ENCODE measurements at places on chromosomes 7 and 10.

DNA sequence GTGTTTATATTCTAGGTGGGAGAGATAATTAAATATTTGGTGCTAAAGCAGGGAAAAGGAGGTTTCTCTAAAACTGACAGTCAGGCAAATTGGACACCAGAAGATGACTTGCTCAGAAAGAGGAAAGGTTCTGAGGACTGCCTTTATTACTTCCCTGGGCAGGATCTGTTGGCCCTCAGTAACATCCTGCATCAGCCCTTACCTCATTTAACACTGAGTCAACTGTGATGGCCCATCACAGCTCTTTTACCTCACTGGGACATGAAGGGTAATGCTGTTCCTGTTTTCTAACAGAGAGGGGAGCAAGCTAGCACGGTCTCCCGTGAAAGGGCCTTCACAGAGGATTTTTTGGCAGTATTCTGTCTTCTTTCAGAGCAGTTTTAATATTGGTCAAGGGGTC, 12.0 kb downstream of the PPP1R17 start:
- no peaks in the 10 kb centered on the region for H3K27me3 ChIP-seq
- no peak overlapping the region for H3K4me3 ChIP-seq
- no peaks in the 10 kb centered on the region for H3K36me3 ChIP-seq
- no peaks in the 10 kb centered on the region for H3K4me1 ChIP-seq
- H3K27ac ChIP-seq = no peak overlapping the region
- DNase-seq = no peak

- no peak overlapping the region for H3K27ac ChIP-seq
- no peak for DNase-seq
- no peaks in the 10 kb centered on the region for H3K36me3 ChIP-seq
- H3K4me3 ChIP-seq = no peak overlapping the region
Observed at GRCh38 chr10:31014161-31014875, 17.3 kb downstream of the ZNF438 start.

DNA sequence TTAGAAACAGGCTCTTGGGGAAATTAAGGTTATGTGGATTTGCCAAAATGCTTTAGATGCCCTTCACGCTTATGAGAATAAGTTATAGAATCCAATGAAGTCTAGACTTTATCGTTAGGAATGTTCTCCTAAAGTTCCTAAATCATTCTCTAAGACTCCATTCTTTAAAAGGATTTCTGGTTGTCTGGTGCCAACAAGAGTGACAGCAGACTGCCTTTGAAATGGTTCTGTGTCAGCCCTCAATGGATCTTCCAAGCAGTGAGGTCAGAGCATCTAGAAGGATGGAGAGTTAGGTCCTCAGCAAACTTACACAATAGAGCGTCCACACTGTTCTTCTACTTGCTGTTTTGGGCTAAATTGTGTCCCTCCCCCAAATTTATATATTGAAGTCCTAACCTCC, 473.3 kb downstream of the GATA3 start:
- DNase-seq = no peak
- H3K36me3 ChIP-seq = no peaks in the 10 kb centered on the region
- no peak overlapping the region for H3K4me3 ChIP-seq
- H3K27ac ChIP-seq = no peak overlapping the region
- no peaks in the 10 kb centered on the region for H3K4me1 ChIP-seq
- peaks cover 3% of the 10 kb centered on the region for H3K27me3 ChIP-seq

- no peak overlapping the region for H3K4me3 ChIP-seq
- H3K27me3 ChIP-seq = no peaks in the 10 kb centered on the region
Observed at GRCh38 chr10:33506391-33506790, 171.9 kb upstream of the NRP1 start.

GRCh38 chr7:104943502-104944343, 70.3 kb upstream of the KMT2E start:
- peaks cover 42% of the 10 kb centered on the region for H3K4me1 ChIP-seq
- peak overlapping the region; percentile 97 for H3K27ac ChIP-seq
- H3K4me3 ChIP-seq = peak overlapping the region; percentile 9
- no peaks in the 10 kb centered on the region for H3K27me3 ChIP-seq

DNA sequence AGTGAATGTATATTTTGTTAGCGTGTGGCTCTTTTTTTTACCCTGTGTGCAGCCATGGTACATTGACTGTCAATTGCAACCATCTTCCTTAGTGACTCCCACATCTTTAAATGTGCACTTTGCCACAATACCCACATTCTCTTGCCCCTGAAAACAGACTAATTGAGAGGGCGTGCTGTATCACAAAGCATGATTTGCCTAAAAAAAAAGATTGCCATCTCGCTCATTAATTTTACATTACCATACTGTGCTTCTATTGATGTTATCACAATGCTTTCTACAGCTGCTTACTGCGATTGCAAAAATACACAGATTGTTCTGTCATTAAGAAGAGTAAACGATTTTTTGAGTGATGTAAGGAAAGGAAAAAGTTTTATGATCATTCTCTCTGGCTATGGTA, 613.1 kb upstream of the NRP1 start:
- no peaks in the 10 kb centered on the region for H3K36me3 ChIP-seq
- no peak overlapping the region for H3K4me3 ChIP-seq
- no peaks in the 10 kb centered on the region for H3K27me3 ChIP-seq
- H3K4me1 ChIP-seq = no peaks in the 10 kb centered on the region
- DNase-seq = no peak
- no peak overlapping the region for H3K27ac ChIP-seq

DNA sequence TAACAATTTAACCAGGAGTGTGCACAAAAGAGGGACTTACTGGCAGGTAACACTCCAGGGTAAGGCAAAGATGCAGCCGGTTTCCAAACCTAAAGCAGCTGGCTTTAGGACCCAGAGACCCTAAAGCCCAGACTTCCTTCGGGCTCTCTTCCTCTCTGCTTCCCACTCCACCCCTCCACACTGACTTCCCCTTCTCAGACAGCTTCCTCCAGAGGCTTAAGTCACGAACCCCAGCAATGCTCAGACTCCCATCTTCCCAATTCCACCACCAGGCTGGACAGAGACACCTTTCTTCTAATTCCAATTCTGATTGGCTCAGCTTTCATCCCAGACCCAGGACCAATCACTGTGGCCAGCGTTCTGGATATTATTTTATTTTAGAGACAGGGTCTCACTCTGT, 24.8 kb downstream of the STYXL1 start:
- peaks cover 9% of the 10 kb centered on the region for H3K36me3 ChIP-seq
- DNase-seq = no peak

- no peak overlapping the region for H3K27ac ChIP-seq
- H3K4me3 ChIP-seq = no peak overlapping the region
- no peaks in the 10 kb centered on the region for H3K4me1 ChIP-seq
- no peaks in the 10 kb centered on the region for H3K27me3 ChIP-seq
- H3K36me3 ChIP-seq = no peaks in the 10 kb centered on the region
Observed at GRCh38 chr10:109952526-109952925, 29.2 kb upstream of the XPNPEP1 start.

DNA sequence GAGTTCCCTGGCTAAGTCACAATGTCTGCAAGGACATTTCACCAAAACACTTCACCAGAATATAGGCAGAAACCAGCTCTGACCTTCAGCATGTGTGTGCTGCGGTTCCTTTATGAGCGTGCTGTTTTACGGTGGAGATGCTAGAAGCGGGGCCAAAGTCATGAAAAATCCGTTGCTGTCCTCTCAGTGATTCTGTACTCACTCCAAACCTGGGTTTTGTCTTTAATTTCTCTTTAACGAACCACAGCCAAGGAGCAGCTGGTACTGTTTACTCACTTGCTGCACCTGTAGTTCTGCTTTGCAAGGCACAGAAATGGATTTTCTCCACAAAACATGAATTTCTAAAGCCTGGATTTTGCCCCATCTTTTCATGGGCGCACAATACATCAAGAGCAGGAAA, 639.9 kb downstream of the PHTF2 start:
- no peak for DNase-seq
- no peaks in the 10 kb centered on the region for H3K27me3 ChIP-seq
- no peak overlapping the region for H3K27ac ChIP-seq
- H3K36me3 ChIP-seq = no peaks in the 10 kb centered on the region
- no peak overlapping the region for H3K4me3 ChIP-seq

DNA sequence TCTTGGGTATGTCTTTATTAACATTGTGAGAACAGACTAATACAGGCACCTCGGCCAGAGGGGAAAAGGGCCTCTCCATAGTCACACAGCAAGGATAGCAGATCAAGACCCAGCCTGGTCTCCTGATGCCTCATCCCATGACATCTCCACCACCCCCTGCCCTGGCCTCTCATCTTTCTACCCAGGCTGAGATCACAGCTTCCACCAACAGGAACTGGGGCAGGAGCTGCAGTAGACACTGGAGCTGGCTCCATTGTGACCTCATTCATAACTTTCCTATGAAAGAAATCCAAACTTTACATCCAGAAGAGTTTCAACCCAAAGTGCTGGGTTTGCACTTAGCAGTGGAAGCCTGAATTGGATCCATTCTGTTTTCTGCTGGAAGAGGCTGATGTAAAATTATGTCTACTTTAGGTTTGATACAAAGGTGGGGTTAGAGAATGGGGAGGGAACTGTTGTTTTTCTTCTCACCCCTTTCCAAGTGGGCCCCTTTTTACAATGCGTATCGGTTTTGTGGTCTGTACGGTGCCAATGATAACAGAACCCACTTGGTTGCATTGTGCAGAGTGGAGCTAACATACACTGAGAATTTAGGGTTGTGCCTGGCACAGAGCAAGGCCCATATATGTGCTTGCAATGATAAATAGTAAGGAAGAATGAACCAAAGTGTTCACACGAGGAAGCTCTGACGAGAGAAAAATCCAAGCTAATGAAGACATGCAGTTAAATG, 28.6 kb upstream of the INSIG1 start:
- no peaks in the 10 kb centered on the region for H3K27me3 ChIP-seq
- DNase-seq = no peak
- no peak overlapping the region for H3K4me3 ChIP-seq
- H3K4me1 ChIP-seq = no peaks in the 10 kb centered on the region
- no peaks in the 10 kb centered on the region for H3K36me3 ChIP-seq
- no peak overlapping the region for H3K27ac ChIP-seq

DNA sequence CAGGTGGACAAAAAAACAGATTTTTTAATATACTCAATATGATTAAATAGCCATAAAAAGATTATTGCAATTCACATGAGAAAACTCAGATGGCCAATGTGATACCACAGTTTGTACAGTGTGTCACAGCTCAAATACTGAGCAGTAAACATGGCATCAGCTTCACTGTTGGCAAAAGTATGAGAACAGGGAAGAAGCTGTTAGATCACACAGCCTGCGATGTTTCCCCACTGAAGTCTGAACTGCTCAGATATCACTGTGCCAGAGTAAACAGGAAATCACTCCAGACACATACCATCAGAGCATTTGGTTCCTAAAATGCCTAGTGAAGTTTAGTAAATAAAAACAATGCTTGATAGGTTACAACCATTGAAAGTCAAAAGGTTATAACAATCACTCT, 347.8 kb downstream of the ETV1 start:
- H3K36me3 ChIP-seq = no peaks in the 10 kb centered on the region
- H3K4me3 ChIP-seq = no peak overlapping the region
- no peaks in the 10 kb centered on the region for H3K4me1 ChIP-seq
- no peak for DNase-seq
- H3K27me3 ChIP-seq = no peaks in the 10 kb centered on the region
- no peak overlapping the region for H3K27ac ChIP-seq
